RPMI8226 (cell line): ENCODE measurements at places on chromosomes 6 and 20.
A peak's percentile ranks its signal among the peaks of the same experiment; 100 is the strongest.

DNA sequence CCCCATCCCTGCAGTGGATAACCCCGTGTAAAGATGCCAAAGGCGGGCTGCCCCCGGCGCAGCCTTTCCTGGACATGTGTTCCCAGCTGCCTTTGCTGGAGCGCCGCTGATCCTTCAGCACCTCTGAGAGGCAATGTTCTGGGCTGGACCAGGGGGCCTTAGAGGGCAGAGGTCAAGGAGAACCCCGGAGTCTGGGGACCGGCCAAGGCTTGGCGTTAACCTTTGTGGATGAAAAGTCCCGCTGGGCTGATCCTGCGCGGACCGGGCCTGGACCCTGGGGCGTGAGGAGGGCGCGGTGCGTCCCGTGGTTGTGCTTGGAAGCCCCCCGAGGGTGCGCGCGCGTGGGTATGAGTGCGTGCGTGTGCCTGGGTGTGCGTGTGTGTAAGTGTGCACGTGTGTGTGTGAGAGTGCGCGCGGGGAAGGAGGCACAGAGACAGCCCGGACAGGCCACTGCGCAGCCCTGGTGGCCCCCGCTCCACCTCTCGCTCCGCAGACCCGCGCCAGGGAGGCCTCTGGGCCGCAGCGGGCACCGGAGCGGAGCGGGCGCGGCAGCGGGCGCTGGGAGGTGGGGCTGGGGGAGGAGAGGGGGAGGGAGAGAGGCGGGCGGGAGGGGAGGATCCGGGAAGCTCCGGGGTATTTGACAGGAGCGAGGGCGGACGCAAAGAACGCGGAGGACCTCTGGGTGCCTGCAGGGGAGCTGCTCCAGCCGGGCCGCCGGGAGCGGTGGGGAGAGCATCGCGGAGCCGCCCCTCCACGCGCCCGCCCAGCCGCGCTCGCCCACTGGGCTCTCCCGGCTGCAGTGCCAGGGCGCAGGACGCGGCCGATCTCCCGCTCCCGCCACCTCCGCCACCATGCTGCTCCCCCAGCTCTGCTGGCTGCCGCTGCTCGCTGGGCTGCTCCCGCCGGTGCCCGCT, at the start of gene SMOC2:
TSS of gene SMOC2 (plus strand) at position 665 of the 914 bp plus-strand sequence. CDS start at position 852, 187 bp downstream.
- no peak for DNase-seq

DNA sequence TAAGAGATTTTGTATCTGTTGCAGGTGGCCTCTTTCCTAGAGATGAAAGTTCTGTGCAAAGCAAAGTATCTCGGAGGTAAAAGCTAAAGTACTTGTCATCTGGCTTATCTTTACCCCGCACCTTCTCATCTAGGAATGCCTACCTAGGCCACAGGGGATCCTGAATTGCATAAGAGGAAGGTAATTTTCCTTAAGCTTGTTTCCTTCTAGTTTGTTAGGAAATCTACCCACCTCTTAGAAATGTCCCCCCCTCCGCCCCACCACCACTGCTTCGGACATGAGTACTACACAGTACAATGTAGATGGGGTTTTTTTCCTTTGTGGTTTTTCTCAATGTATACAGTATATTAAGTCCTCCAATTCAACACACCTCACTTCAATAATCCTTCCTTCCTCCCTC, 21.5 kb downstream of the FOXC1 start:
- DNase-seq, result no peak

DNA sequence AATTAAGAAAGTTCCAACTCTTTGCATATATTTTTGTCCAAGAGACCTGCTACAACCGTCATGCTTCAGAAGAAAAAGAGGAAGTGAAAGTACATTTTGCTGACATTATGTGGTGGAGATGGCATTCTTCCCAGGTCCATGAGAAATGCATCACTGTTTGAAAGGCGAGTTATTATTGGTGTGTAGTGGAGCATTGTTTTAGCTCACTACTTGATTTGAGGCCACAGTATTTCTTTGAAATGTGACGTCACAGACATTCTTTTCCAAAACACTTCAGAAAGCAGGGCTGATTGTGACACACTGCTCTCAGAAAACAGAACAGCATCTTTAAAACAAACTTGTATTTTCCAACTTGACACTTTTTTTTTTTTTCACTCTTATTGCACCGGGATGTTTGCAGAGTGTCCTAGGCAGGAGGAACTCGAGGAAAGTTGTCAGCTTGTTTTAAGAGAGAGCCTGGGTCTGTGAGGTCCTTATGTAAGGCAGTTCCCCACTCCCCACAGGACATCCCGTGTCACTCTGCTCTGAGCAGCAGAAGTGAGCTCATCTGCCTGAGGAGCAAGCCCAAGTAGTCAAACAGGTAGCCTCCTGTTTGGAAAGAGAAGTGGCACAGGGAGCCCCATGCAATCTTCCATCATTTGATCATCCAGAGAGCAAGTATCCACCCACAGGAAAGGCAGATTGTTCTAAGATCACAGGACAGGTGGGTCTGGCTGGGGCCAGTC, 1.1 kb downstream of the SPTLC3 start:
- DNase-seq, result peak; percentile 94

- no peak for DNase-seq
Measured at GRCh38 chr20:56409521-56409920, 2.5 kb upstream of the CASS4 start.

- no peak for DNase-seq
Measured at GRCh38 chr20:47482705-47483104, 19.0 kb upstream of the NCOA3 start.

GRCh38 chr20:45347936-45348778, at the start of gene SDC4:
Gene SDC4 (minus strand): TSS chr20:45348424. CDS start chr20:45348384, 40 bp downstream.
- DNase-seq, result peak; percentile 18

DNA sequence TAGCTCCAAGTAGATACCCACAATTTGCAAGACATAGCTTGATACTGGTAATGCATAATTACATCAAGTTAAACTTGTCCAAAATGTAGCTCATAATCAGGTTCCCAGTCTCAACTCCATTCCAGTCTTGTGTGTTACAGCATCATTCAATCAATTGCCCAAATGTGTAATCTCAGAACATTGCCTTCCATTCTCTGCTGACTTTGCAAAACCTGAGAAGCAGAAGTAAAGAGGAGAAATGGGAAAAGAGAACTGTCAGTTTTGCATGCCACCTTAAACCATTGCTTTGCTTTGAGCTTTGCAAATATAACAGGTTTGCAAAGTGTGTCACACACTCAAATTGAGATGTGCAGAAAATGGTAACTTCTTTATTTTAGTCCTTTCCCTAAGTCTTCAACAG, 40.3 kb upstream of the CNKSR3 start:
- no peak for DNase-seq
